Naive thymus-derived CD8-positive, alpha-beta T cell (primary cell): ENCODE measurements at places on chromosomes 3 and 15. TPM values are rescaled to one million over a fixed set of nuclear protein-coding genes. Genes with fewer than 3 reads are reported as not detected.

ZBTB20 gene
- 44.6 TPM for total RNA-seq

TUBGCP5 gene
- total RNA-seq, result 27.2 TPM

KBTBD13 gene
- total RNA-seq, result not detected

- H3K4me1 ChIP-seq, result no peaks in the 10 kb centered on the region
- no peak overlapping the region for H3K27ac ChIP-seq
- no peak overlapping the region for H3K4me3 ChIP-seq
- DNase-seq, result no peak
Observed at GRCh38 chr3:127443581-127444375, 146.8 kb downstream of the TPRA1 start.

DNA sequence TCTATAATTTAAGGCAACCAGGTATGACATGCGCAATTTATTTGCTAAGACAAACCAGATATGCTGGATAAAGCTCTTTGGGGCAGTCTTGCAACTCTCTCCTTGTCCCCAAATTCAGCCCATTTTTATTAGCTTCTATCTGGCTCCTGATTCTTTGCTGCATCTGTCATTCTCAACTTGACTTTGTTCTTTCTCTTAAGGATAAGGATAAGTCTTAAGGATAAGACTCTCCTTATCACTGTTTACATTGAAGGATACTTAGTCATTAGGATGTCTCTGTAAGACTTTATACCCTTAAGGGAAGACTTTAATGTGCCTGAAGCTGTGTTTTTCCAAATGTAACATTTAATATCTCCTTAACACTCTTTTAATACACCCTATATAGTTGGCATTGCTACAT, 49.2 kb downstream of the ALCAM start:
- no peaks in the 10 kb centered on the region for H3K27me3 ChIP-seq
- no peak overlapping the region for H3K27ac ChIP-seq
- H3K4me3 ChIP-seq, result no peak overlapping the region
- H3K36me3 ChIP-seq, result no peaks in the 10 kb centered on the region
- no peak for DNase-seq
- H3K4me1 ChIP-seq, result no peaks in the 10 kb centered on the region

DNA sequence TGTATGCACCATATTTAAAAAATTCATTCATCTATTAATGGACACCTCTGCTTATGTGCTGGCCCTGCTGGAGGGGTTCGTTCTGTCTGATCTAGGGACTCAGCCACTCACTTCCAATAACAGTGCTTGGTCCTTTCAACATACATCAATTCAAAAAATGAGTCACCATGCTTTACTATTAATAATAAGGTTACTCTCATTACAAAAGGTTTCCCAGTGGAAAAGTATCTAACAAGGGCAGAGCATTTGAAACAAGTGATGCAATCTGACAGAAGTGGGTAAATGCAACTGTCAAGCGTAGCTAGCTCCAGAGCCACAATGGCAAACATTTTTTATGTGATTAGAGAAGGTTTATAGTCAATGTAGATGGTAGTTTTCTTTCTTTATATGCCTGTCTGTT, 67.9 kb upstream of the TNIK start:
- no peak overlapping the region for H3K4me3 ChIP-seq
- no peak for DNase-seq
- no peaks in the 10 kb centered on the region for H3K27me3 ChIP-seq
- no peaks in the 10 kb centered on the region for H3K36me3 ChIP-seq
- H3K27ac ChIP-seq, result no peak overlapping the region

GRCh38 chr3:113166719-113167492, 44.5 kb upstream of the BOC start:
- no peaks in the 10 kb centered on the region for H3K36me3 ChIP-seq
- peaks cover 5% of the 10 kb centered on the region for H3K27me3 ChIP-seq
- no peaks in the 10 kb centered on the region for H3K4me1 ChIP-seq

DNA sequence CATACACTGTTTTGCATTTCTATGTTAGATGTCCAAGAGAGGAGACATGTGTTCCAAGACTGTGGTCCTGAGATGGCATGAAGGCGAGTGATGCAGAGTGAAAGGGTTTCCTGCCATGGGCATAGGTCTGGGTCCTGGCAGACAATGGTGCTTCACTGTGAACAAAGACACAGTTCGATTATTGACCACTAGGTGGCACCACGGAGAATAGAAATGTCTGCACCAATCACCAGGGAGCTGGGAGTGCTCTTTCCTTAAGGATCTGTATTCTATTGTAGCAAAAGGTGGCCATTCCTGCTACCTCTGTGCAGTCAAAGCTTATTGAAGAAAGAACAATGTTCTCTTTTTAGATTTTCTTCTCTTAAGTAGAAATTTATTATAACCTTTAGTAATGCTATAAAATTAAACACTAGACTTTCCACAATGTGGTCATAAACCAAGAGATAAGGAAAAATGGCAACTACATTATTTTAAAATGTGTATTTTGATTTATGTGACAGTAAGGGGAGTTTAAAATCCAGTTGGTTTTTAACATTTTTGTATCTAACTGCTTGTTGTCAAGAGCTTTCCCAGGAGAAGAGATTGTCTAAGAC, 88.7 kb downstream of the GABRG3 start:
- no peak for DNase-seq
- no peaks in the 10 kb centered on the region for H3K4me1 ChIP-seq
- no peaks in the 10 kb centered on the region for H3K36me3 ChIP-seq
- H3K27me3 ChIP-seq, result no peaks in the 10 kb centered on the region
- no peak overlapping the region for H3K4me3 ChIP-seq

DNA sequence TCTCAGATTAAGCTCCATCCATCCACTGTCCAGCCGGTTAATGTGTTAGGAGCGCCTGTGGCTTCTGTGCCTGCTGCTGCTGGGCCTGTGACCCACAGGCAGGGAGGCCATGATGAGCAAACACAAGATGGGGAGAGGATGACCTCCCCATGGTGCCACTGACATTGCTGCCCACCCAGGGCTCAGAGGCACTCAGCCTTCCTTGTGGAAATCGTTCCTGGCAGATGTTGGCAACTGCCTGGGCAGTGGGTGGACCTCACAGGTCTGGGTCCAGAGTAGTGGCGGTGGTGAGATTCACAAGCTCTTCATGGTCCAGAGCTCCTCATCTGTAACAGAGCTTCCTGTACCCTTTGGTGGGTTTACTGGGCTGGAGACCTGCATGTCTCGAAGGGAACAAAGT, 38.6 kb downstream of the SCN5A start:
- H3K27me3 ChIP-seq, result no peaks in the 10 kb centered on the region
- no peak overlapping the region for H3K4me3 ChIP-seq
- no peak overlapping the region for H3K27ac ChIP-seq
- no peaks in the 10 kb centered on the region for H3K4me1 ChIP-seq

DNA sequence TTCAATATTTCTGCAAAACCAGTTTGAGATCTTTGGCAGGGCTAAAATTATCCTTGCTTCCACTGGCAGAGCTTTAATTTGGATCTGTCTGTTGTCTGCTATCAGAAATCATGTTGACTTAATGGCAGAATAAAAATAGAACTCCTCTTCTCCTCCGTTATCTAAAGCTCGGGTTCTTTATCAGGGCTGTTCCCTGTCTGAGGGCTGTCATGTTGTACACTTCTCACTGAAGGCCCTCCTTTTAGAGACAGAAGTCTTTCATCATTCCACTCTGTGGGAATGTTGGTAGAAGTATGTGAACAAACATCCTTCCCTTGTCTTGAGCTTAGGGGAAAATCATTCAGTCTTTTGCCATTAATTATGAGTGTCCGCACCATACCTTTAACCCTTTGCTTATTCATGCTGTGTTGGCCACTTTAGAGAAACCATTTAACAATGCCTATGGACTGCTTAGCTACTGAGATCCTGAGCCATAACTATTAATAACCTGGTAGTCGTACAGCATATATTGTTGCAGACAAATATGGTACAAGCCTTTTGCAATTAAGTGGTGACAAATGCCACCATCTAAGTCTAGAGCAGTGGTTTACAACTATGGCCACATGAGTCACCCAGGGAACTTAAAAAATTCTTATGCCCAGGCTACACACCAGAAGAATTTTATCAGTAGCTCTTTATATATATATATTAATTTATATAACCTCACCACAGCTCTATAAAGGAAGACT, 226.0 kb upstream of the TPM1 start:
- no peak for DNase-seq
- H3K4me3 ChIP-seq, result no peak overlapping the region
- no peak overlapping the region for H3K27ac ChIP-seq
- peaks cover 4% of the 10 kb centered on the region for H3K27me3 ChIP-seq
- no peaks in the 10 kb centered on the region for H3K36me3 ChIP-seq

DNA sequence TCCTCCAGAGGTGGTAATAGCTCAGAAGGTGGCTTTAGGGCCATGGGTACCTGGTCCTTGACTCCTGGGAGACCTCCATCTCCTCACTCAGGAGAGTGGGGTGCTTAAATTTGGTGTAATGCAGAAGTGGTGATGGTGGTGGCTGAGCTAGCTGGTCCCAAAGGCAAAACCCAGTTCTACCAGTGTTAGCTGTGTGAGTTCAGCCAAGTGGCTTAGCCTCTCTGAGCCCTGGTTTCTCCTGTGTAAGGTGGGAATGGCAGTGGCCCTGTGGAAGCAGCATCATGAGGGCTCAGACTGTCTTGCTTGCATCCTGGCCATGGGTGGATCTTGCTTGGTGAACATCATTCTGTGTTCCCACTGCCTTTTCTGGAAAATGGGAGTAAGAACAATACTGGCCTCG, 9.4 kb downstream of the SEMA3F start:
- no peak overlapping the region for H3K27ac ChIP-seq
- H3K4me1 ChIP-seq, result peaks cover 2% of the 10 kb centered on the region
- no peaks in the 10 kb centered on the region for H3K36me3 ChIP-seq
- H3K4me3 ChIP-seq, result no peak overlapping the region

GRCh38 chr15:70615435-70616310, 147.7 kb downstream of the UACA start:
- no peaks in the 10 kb centered on the region for H3K27me3 ChIP-seq
- H3K27ac ChIP-seq, result no peak overlapping the region
- no peaks in the 10 kb centered on the region for H3K4me1 ChIP-seq

DNA sequence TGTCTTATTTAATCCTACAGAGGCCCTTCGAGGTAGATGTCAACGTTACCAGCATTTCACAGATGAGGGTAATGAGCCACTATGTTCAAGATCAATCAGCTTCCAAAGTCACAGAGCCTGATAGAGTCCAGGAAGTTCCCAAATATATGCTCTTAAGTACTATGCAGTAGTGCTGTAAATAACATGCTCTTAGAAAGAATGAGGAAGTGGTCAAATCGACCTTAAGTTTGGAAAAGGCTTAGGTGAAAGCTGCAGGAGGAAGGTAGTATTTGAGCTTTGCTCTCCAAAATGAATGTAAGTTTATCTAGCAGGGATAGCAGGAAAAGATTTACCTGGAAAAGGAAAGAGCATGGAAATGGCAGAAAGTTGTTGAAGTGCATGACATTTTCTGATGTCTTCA, 234.0 kb downstream of the RBMS3 start:
- no peak overlapping the region for H3K4me3 ChIP-seq
- peaks cover 10% of the 10 kb centered on the region for H3K4me1 ChIP-seq
- peaks cover 5% of the 10 kb centered on the region for H3K27me3 ChIP-seq

DNA sequence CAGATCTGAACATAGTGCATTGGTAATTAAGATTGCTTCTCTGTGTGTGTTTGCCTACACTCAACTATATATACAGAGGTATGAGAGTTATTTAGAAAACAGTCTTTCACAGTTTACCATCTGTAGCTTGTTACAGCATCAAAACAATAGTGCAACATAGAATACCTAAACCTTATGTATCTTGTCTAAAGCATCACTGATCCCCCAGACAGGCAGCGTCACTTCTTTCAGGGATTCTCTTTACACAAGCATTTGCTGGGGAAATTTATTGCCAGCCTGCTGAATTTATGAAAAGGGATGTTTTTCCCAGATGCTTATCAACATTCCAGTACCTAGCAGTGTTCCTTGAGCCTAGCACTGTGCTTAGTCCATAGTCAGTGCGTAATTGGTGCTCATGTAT, 195.8 kb upstream of the COL8A1 start:
- H3K4me1 ChIP-seq, result no peaks in the 10 kb centered on the region
- H3K27ac ChIP-seq, result no peak overlapping the region
- no peak for DNase-seq
- H3K4me3 ChIP-seq, result no peak overlapping the region
- no peaks in the 10 kb centered on the region for H3K36me3 ChIP-seq

GRCh38 chr3:57420001-57420400, 124.1 kb downstream of the DNAH12 start:
- DNase-seq, result no peak
- no peaks in the 10 kb centered on the region for H3K36me3 ChIP-seq
- no peak overlapping the region for H3K27ac ChIP-seq
- H3K4me1 ChIP-seq, result no peaks in the 10 kb centered on the region
- H3K4me3 ChIP-seq, result no peak overlapping the region
